ENCODE measurements at places on chromosomes 12 and 14.

- DNase-seq = no peak
These were observed 784.7 kb upstream of the FBXO33 start for GRCh38 chr14:40216976-40217375.

DNA sequence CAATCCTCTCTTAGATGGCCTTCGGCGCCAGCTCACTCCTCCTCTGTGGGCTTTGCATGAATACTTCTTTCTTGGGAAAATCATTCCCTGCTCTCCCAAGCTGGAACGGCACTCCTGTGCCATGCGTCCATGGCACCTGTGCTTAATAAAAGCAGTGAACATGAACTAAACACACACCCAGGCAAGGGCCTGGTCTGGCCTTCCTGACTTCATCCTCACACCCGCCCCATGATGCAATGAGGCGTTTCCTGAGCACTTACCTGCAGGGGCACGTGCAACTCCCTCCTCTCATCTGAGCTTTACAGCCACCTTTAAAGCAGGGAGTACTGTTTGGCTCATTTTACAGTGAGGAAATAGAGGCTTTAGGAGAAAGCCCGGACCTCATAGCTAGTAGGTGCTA lies 219.8 kb downstream of the SLC41A2 start:
- no peak for DNase-seq

- no peak for DNase-seq
These were observed 18.1 kb downstream of the ASPG start for GRCh38 chr14:104103446-104104075.

DNA sequence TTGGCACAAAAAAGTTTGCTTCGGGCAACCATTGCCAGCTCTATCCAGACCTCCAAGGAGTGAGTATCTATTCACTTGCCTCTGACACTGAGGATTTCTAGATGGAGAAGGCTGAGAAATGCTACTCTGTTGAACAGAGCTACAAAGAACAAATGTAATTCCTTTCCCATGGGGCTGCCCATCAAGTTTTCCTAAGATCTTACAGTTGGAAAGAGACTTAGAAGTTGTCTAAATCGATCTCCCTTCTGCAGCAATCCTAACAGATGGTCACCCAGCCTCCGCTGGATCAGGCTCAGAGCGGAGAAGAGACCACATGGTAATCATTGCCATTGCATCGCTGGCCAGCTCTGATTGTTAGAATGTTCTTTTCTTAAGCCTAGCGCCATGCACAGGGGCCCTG lies 110.1 kb upstream of the BCL2L14 start:
- DNase-seq = no peak

GRCh38 chr12:14880890-14881453 lies 4.7 kb downstream of the MGP start:
- DNase-seq = no peak

DNA sequence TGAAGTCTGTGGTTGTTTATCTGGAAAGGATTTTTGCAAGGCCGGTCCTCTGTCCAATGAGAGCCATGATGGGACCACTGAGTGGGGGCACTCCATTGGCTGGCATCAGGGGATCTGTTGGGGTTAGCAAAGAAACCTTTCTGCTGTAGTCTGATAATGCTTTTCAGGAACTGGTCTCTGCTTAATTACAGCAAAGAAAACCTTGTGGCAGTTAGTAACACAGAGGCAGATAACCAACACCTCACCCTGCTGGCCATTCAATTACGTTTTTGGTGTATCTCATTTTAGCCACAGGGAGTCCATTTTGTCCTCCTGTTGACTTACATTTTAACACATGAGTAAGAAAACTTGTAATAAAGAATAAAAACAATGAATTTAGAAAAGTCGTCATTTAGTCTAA lies 629.3 kb upstream of the MDGA2 start:
- DNase-seq = no peak

DNA sequence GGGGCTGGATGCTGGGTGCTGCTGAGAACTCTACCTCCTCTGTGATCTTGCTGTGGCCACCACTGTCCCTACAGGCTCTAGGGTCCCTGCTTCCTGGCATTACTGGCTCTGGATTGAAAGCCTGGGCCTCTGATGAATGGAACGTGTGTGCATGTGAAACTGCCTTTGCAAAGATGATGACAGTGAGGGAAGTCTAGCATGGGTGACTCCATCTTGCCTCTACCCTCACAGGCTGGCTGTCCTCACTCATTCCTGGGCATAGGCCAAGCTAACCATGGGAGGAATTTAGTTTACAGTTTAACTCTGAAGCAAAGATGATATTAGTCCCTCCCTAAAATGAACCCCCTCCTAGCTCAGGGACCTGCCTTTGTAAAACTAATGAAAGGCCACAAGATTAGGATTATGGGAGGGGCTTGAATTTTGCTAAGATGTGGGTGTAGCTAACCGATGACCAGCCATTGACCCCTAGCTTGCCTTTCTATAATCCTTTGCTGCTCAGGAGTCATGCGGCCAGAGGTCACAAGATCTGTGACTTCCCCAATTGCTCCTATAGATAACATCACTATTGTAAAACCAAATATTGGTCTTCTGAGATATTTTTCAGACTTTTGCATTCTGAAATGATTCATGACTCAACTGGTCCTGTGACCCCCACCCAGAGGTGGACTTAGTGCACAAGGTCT lies 2.2 kb upstream of the C1S start:
- DNase-seq = no peak

DNA sequence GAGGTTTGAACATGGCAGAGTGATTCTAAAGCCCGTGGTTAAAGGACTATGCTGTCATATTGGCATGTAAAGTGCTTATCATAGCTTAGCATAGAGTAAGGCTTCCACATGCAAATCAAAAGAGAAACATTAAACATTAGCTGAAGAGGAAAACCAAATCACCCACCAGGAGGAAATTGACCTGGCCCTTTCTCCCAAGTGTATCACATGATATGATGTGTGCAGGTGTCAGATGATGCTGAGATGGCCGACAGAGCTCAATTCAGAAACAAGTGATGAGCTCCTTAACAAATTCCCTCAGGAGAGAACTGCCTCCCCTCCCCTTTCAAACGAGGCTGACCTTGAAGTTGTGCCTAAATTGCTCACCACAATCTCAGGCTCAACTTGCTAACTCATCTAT lies 217.1 kb upstream of the BTG1 start:
- peak; percentile 36 for DNase-seq

DNA sequence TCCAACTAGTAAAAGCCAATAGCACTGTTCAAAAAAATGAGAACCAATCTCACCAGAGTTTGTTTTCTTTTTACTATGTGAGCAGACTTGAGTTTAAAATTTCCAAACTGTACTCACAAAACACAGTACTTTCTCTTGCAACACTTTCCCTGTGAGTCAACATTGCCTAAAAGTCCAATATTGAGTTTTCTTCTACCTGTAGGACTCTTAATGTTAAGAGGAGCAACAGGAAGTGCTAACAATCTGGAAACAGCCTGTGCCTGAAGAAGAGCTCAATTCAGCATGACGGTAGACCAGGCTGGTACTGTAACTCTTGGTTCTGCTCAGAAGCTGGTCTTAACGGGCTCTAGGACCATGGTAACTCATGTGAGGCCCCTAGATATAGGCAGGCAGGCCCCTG lies 144.3 kb downstream of the MED13L start:
- DNase-seq = no peak

GRCh38 chr14:66495218-66496098 lies 9.3 kb downstream of the CCDC196 start:
- peak; percentile 15 for DNase-seq

GRCh38 chr14:35818346-35819115 lies 7.6 kb upstream of the BRMS1L start:
- no peak for DNase-seq

DNA sequence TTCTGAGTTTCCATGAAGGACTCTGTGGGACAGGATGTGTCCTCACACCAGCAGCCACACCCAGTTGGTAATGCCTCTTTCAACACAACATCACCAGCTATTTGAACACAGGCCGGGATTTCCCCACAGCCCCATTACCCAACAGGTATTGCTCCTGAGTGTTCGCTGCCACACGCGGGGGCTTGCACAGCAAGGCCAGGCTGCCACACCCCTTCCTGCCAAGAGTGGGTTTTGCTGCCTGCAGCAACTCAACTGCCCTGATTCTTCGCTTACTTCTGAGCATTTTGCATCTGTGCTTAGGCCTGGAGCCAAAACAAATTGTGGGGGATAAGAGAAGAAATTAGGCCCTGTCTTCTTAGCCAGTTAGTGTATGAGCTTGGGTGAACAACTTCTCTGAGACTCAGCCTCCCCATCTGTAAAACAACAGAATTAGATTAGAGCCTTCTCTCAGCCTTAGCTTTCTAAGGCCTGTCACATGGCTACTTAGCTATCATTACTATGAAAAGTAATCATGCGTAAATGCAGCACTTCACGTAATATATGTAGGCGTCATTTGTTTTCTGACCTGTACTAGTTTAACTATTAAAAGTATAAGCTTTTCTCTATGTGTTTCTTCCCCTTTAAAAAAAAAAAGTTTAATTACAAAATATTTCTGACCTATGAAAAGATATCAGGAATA lies 20.0 kb downstream of the CKAP4 start:
- no peak for DNase-seq

DNA sequence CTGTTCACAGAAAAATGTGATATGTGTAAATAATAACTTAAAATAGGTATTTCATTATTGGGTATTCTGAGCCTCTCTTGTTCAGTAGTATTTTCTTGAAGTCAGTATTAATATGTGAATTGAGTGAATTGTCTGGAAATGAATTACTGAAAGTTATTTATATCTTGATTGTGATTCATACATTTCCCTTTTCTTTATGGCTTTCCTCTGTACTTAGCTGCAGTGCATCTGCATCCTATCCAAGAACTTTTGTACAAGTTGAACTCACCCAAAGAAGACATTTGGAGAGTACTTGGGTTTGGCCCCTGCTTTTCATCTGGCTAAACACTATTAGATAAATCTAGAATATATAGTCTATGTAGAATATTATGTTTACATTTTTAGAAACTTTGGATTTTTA lies 326.0 kb downstream of the RAD51B start:
- no peak for DNase-seq

GRCh38 chr12:125249932-125250331 lies 184.7 kb downstream of the AACS start:
- no peak for DNase-seq

DNA sequence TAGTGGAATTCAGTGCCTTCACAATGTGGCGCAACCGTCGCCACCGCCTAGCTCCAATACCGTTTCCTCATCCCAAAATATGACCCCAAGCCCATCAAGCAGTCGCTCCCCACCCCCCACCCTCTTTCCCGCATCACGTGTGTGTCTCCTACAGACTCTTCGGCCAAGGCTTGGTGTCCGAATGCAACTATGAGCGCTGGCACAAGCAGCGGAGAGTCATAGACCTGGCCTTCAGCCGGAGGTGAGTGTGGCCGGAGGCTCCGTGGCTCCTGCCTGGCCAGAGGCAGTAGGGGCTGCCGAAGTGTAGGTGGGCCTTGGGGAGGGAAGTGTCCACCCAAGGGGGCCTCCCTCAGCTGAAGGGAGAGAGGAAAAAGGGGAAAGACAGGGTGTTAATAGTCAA lies 15.8 kb downstream of the CYP46A1 start:
- DNase-seq = no peak

GRCh38 chr14:101379842-101380241 lies 181.5 kb upstream of the DIO3 start:
- DNase-seq = no peak

Measured in GM06990 (cell line).